Stimulated activated CD4-positive, alpha-beta T cell treated with anti-CD3 and anti-CD28 coated beads, Interleukin-1b, Interleukin-23, amount 100 ng/mL, for 24 hours (primary cell): ENCODE measurements at places on chromosomes 12 and 14.

GRCh38 chr12:46168426-46168825 lies 100.4 kb downstream of the SLC38A1 start:
- DNase-seq = no peak

DNA sequence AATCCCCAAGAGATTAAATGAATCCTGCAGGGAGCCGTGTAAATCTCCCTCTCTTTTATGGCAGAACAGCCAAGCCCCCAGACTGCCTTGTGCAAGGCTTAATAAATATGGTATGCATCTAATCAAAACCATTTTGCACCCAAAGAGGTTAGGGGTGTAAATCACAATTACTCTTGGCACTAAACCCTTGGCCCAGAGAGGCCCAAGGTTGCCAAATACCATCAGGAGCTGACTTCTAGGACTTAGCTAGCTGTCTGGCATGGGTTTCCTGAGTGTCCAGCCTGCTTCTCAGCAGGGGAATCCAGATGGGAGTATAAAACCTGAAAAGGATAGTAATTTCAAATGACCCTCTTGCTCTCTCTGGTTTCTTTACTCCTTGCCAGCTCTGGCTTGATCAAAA lies 610.4 kb downstream of the MED13L start:
- no peak for DNase-seq

- no peak for DNase-seq
Measured at GRCh38 chr12:63941166-63941800, 96.8 kb downstream of the SRGAP1 start.

GRCh38 chr12:44223736-44224135 lies 387.9 kb downstream of the TMEM117 start:
- no peak for DNase-seq

- no peak for DNase-seq
Measured at GRCh38 chr12:104964167-104964855, 6.2 kb upstream of the SLC41A2 start.

DNA sequence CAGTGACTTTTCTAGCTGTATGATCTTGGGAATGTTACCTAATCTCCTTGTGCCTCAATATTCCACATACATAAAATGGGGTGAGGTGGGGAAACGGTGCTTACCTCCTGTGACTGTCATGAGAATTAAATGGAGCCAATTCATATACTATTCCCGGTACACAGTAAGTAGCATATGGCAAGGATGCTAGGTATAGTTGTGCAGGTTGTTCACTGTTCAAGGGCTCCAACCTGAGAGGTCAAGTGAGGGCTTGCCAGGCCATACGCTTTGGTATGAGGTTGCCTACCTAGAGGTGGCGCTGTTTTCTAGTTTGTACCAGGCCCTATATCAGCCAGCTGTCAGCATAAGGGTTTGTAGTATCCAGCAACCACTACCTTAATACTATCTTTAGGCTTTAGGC lies 3.6 kb upstream of the BATF start:
- DNase-seq = no peak
